ENCODE measurements at places on chromosomes 1 and 21. TPM values are rescaled to one million over a fixed set of nuclear protein-coding genes. Genes with fewer than 3 reads are reported as not detected.
A peak's percentile ranks its signal among the peaks of the same experiment; 100 is the strongest.

- no peak for DNase-seq
Observed at GRCh38 chr1:89064632-89065031, 376 bp downstream of the GBP1 start.

DNA sequence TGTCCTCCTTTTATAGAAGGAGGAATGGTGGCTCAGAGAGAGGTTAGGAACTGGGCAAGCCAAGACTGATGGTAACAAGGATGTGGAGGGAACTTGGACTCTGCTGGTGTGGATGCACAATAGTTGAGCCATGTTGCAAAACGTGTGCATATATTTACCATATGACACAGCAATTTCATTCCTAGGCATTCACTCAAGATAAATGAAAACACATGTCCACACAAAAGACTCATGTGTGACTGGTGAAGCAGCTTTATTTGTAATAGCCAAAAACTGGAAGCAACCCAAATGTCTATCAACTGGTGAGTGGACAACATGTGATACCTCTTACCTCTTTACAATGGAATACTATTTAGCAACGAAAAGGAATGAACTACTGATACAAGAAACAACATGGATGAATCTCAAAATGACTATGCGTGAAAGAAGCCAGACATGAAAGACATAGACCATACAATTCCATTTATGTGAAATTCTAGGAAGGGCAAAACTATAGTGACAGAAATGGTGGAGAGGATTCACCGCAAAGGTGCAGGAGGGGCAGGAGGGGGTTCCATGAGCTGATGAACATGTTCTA is 36.2 kb downstream of the CAMK2N1 start:
- H3K4me1 ChIP-seq, result no peaks in the 10 kb centered on the region
- H3K36me3 ChIP-seq, result no peaks in the 10 kb centered on the region
- no peak overlapping the region for H3K27ac ChIP-seq
- H3K27me3 ChIP-seq, result no peaks in the 10 kb centered on the region
- no peak for DNase-seq

DNA sequence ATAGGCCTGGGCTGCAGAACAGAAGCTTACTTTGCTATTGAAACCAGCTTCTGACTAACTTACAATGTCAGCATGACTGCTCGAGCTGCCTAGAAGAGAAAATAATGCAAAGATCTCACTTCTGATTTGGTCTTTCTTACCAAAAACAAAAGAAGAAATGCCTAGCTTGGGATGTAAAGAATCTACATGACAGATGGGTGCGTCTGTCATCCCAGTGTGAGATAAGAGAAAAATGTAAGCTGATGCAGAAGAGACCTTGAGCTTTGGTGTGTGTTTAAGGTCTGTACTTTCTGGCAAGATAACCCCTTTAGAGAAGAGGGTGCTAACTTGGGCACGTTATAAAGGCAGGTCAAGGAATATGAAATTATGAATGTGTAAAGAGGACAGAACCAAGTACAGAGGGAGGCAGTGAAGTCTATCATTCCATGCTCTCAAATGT is 3.6 kb downstream of the FAM20B start:
- H3K4me1 ChIP-seq, result peaks cover 67% of the 10 kb centered on the region
- DNase-seq, result no peak
- no peak overlapping the region for H3K4me3 ChIP-seq
- peak overlapping the region; percentile 42 for H3K27ac ChIP-seq
- H3K36me3 ChIP-seq, result no peaks in the 10 kb centered on the region

DNA sequence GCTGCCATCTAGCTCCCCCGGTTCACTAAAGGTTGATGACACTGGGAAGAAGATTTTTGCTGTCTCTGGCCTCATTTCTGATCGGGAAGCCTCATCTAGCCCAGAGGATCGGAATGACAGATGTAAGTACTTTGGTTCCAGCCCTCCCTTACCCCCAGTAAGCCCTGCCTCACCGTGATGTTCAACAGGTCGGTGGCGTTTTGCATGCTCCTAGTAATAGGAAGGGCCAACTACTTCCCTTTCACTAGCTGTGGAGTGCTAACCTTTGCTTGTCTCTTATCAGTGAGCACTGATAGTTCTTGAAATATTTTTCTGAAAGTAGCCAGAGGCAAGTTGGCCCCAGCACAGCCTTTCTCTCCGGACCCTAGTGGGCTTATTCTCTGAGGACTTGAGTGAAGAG is 7.5 kb downstream of the RNF220 start:
- H3K27ac ChIP-seq, result no peak overlapping the region
- H3K4me1 ChIP-seq, result peaks cover 14% of the 10 kb centered on the region
- DNase-seq, result no peak

DNA sequence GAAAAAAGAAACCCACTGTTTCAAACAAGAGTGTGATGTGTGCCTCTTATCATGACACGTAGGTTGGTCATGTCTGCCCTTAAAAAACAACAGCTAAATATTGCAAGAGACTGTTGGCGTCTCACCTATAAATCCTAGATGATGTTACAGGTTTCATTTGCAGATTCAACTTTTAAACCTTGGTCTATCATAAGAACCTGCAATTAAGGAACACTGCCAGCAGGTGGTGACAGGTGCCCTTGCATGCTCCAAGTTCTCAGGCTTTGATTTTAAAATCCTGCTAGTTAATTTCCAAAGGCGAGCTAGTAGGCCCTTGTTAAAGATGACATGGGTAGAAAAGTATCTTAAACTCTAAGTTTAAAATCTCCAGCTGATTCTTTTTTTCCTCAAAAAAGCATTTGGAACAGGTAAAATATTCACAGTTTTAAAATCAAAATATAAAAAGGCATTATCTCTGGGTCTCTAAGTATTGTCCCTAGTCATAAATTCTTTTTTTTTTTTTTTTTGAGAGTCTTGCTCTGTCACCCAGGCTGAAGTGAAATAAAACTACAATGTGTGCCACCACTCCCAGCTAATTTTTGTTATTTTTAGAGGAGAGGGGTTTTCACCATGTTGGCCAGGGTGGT is 39.1 kb downstream of the CLSTN1 start:
- no peaks in the 10 kb centered on the region for H3K36me3 ChIP-seq
- H3K27ac ChIP-seq, result no peak overlapping the region
- no peaks in the 10 kb centered on the region for H3K27me3 ChIP-seq
- H3K4me1 ChIP-seq, result no peaks in the 10 kb centered on the region
- no peak overlapping the region for H3K4me3 ChIP-seq

Gene SMIM1
- total RNA-seq, result 54.6 TPM

- no peaks in the 10 kb centered on the region for H3K36me3 ChIP-seq
- no peak for DNase-seq
- H3K4me3 ChIP-seq, result no peak overlapping the region
- H3K4me1 ChIP-seq, result no peaks in the 10 kb centered on the region
Observed at GRCh38 chr1:47262787-47263413, 30.9 kb upstream of the TAL1 start.

GRCh38 chr1:47209725-47210325 is 20.0 kb upstream of the PDZK1IP1 start:
- no peak overlapping the region for H3K4me3 ChIP-seq
- H3K36me3 ChIP-seq, result no peaks in the 10 kb centered on the region
- no peak for DNase-seq
- H3K27ac ChIP-seq, result no peak overlapping the region
- no peaks in the 10 kb centered on the region for H3K27me3 ChIP-seq

Gene LRRC53
- not detected for total RNA-seq

- DNase-seq, result no peak
- H3K4me1 ChIP-seq, result no peaks in the 10 kb centered on the region
- H3K36me3 ChIP-seq, result peaks cover 22% of the 10 kb centered on the region
- no peaks in the 10 kb centered on the region for H3K27me3 ChIP-seq
- H3K4me3 ChIP-seq, result no peak overlapping the region
- no peak overlapping the region for H3K27ac ChIP-seq
Observed at GRCh38 chr21:25956993-25957714, 213.4 kb downstream of the APP start.

GRCh38 chr1:95554408-95554807 is 320.4 kb downstream of the RWDD3 start:
- H3K36me3 ChIP-seq, result no peaks in the 10 kb centered on the region
- no peak for DNase-seq
- H3K4me3 ChIP-seq, result no peak overlapping the region
- no peaks in the 10 kb centered on the region for H3K27me3 ChIP-seq
- H3K4me1 ChIP-seq, result no peaks in the 10 kb centered on the region
- H3K27ac ChIP-seq, result no peak overlapping the region

Gene TDRD5
- total RNA-seq, result 0.20 TPM

DNA sequence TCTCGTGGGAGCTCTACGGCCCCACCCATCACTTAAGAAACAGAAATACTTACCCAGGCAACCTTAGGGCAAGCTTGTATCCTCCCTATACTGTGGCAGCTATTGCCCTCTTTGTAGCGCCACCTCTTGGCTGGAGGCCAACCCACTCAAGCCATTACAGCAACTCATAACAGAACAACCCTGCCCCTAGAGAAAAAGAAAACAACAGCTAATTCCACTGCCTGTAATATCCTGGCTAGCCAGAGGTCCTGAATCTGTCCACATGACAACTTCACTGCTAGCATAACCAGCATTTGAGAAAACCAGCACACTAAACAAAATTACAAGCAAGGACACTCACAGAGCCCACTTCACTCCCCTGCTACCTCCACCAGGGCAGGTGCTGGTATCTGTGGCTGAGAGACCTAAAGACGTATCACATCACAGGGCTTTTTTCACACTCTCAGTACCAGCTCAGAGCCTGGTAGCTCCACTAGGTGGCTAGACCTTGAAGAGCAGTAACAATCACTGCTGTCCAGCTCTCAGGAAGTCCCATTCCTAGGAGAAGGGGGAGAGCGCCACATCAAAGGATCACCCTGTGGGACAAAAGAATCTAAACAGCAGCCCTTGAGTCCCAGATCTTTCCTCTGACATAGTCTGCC is 14.5 kb upstream of the MX1 start:
- no peak overlapping the region for H3K27ac ChIP-seq
- no peaks in the 10 kb centered on the region for H3K4me1 ChIP-seq
- H3K36me3 ChIP-seq, result peaks cover 14% of the 10 kb centered on the region
- no peaks in the 10 kb centered on the region for H3K27me3 ChIP-seq
- peak; percentile 57 for DNase-seq

Gene CCDC27
- not detected for total RNA-seq

- no peak overlapping the region for H3K27ac ChIP-seq
- no peak overlapping the region for H3K4me3 ChIP-seq
- no peaks in the 10 kb centered on the region for H3K36me3 ChIP-seq
- DNase-seq, result no peak
- no peaks in the 10 kb centered on the region for H3K27me3 ChIP-seq
- no peaks in the 10 kb centered on the region for H3K4me1 ChIP-seq
Observed at GRCh38 chr1:63122079-63122478, 200.3 kb upstream of the FOXD3 start.

DNA sequence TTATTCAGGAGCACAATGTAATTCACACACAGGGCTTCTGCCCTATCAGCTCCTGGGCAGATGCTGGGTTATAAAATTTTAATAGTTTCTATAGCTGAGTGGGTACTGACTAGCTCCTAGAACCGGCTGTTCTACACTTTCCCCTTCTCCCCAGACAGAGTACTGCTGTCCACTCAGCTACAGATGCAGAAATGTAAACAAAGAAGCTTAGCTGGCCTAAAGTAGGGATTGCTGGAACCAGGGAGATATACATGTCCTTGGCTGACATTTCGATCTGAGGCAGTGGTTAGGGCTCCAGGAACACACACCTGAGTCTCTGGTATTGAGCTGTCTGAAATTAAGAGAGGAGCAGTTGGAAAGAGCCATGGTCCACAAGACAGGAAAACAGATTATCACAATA is 211.5 kb upstream of the USP24 start:
- H3K36me3 ChIP-seq, result no peaks in the 10 kb centered on the region
- no peak for DNase-seq
- no peak overlapping the region for H3K27ac ChIP-seq
- H3K4me1 ChIP-seq, result no peaks in the 10 kb centered on the region
- no peaks in the 10 kb centered on the region for H3K27me3 ChIP-seq

DNA sequence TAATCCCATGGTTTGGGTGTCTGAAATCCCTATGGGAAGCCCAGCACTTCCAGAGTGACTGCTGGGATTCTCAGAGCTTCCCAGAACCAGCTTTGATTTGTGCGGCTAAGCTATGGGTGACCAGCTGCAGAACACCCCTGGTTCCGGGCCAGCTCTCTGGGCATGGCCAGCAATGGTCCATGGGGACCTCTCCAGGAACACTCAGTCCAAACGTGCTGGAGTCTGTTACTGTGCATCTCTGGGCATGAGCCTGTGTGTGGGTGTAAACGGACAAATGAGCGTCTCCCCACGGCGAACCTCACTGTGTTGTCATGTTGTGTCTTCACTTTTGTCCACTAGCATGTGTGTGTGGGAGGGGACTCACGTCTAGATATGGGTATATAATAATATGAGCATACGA is 54.4 kb downstream of the MAB21L3 start:
- no peak for DNase-seq
- no peak overlapping the region for H3K4me3 ChIP-seq
- peaks cover 52% of the 10 kb centered on the region for H3K4me1 ChIP-seq
- H3K36me3 ChIP-seq, result no peaks in the 10 kb centered on the region
- no peaks in the 10 kb centered on the region for H3K27me3 ChIP-seq
- peak overlapping the region; percentile 80 for H3K27ac ChIP-seq

Gene RAP1GAP
- 8.4 TPM for total RNA-seq

DNA sequence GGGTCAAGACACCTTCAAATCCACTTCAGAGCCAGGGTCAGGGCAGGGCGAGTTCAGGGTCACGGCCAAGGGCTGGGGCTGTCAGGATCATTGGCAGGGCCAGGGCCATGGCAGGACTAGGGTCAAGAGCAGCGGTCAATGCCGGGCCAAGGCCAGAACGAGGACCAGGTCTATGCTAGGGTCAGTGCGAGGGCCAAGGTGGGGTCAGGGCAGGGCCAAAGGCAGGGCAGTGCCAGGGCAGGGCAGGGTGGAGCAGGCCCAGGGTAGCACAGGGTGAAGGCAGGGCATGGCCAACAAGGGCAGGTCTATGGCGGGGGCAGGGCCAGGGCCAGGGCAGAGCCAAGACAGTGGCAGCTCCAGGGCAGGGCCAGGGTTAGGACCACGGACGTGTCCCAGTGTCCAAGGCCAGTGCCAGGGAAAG is 154.0 kb downstream of the LIPI start:
- no peak overlapping the region for H3K4me3 ChIP-seq
- no peaks in the 10 kb centered on the region for H3K4me1 ChIP-seq
- no peaks in the 10 kb centered on the region for H3K27me3 ChIP-seq
- DNase-seq, result no peak
- H3K27ac ChIP-seq, result no peak overlapping the region

- H3K27ac ChIP-seq, result no peak overlapping the region
- no peak overlapping the region for H3K4me3 ChIP-seq
- no peaks in the 10 kb centered on the region for H3K27me3 ChIP-seq
Observed at GRCh38 chr1:54271341-54271740, 71.4 kb downstream of the MRPL37 start.

DNA sequence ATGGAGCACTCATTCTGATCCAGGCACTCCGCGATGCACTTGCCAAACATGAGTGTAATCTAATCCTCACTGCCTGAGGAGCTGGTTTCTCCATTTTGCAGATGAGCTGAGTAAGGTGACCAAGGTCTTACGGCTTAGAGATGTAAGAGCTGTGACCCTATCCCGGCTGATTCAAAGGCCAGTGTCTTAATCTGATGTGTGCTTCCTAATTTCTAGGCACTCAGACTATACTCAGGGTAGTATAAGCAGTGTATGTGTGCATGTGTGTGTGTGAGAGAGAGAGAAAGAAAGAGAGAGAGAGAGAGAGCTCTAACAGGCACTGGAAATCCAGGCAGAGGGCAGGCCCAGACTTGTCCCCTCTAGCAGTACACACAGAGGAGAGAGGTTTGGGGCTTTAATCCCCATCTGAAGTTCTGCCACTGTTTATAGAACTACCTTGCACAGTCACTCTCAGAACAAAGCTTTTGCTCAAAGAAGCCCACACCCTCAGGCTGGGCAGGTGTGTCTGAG is 188.2 kb downstream of the ZBTB18 start:
- DNase-seq, result no peak
- no peaks in the 10 kb centered on the region for H3K4me1 ChIP-seq
- H3K36me3 ChIP-seq, result no peaks in the 10 kb centered on the region
- no peaks in the 10 kb centered on the region for H3K27me3 ChIP-seq
- H3K4me3 ChIP-seq, result no peak overlapping the region
- H3K27ac ChIP-seq, result no peak overlapping the region

All from right atrium auricular region (tissue), 2 donors.